Progenitor cell of endocrine pancreas (in vitro differentiated cells): ENCODE measurements at places on chromosomes 7 and 10.

DNA sequence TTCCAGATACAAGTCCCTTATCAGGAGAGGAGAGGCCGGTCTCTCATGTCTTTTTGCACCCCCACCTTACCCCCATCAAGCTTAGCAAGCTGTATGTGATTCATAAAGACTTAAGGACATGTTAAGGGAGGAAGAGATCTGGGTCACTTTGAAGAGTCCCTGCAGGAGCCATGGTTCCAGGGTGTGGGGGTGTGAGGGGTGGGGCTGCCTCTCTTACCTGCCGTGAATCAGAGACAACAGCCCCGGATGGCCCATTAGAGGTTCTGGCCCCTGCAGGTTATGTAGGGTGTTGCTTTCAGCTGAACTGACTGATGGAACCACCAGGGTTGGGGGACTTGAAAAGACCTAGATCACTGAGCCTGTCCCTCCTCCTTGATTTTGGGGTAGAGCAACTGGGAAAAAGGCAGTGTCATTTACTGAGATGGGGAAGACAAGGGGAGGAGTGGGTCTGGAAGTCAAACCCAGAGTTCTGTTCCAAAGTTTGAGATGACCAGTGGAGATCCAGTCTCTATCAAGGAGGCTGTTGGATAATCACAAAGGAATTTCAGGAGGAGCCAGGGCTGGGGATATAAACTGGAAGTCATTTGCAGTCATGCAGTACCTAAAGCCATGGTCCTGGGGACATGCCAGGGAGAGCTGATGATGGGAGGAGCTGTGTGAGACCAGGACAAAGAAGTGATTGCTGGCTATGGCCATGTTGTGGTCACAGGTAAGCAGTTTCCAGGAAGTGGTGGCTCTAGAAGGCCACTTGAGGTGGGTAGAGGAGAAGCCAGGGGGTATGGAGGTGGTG lies 23.1 kb downstream of the ADAMTS14 start:
- H3K27me3 ChIP-seq = peaks cover 13% of the 10 kb centered on the region
- no peak overlapping the region for H3K27ac ChIP-seq
- DNase-seq = no peak
- no peaks in the 10 kb centered on the region for H3K36me3 ChIP-seq

DNA sequence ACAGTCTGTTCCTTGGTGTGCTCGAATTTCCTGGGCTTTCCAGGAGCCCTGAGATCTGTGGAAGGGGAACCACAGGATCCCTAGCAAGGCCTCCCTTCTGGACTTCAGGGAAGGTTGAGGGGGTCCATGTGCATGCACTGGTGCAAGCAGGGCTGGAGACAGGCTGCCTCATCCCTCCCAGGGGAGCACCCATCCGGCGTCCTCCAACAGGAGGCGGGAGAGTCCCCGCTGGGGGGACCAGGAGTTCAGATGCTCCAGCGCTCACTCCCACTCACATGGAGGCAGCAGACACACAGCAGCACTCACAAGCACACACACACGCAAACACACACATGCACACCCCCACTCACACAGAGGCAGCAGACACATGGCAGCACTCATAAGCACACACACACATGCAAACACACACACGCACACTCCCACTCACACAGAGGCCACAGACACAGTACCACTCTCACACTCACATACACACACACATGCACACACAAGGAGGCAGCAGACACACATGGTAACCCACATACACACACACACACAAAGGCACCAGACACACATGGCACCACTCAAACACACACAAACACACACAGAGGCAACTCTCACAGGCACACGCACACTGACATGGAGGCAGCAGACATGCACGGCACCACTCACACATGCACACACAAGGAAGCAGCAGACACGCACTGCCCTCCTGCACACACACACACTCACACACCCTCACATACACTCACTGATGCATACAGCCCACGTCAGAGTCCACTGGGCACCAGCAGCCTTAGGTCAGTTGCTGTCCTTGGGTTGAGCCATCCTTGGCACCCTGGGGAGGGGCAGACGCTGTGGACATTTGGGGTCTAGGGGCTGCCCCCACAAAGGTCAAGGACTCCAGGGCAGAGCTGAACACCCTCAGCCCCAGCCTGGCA lies 247.0 kb upstream of the PPP2R2D start:
- H3K36me3 ChIP-seq = no peaks in the 10 kb centered on the region
- peaks cover 18% of the 10 kb centered on the region for H3K27me3 ChIP-seq
- no peak for DNase-seq
- H3K4me1 ChIP-seq = peaks cover 11% of the 10 kb centered on the region
- H3K27ac ChIP-seq = no peak overlapping the region

- H3K4me1 ChIP-seq = peaks cover 20% of the 10 kb centered on the region
- H3K27me3 ChIP-seq = no peaks in the 10 kb centered on the region
- H3K36me3 ChIP-seq = no peaks in the 10 kb centered on the region
- H3K27ac ChIP-seq = no peak overlapping the region
Observed at GRCh38 chr7:79308192-79308591, 145.3 kb downstream of the MAGI2 start.

DNA sequence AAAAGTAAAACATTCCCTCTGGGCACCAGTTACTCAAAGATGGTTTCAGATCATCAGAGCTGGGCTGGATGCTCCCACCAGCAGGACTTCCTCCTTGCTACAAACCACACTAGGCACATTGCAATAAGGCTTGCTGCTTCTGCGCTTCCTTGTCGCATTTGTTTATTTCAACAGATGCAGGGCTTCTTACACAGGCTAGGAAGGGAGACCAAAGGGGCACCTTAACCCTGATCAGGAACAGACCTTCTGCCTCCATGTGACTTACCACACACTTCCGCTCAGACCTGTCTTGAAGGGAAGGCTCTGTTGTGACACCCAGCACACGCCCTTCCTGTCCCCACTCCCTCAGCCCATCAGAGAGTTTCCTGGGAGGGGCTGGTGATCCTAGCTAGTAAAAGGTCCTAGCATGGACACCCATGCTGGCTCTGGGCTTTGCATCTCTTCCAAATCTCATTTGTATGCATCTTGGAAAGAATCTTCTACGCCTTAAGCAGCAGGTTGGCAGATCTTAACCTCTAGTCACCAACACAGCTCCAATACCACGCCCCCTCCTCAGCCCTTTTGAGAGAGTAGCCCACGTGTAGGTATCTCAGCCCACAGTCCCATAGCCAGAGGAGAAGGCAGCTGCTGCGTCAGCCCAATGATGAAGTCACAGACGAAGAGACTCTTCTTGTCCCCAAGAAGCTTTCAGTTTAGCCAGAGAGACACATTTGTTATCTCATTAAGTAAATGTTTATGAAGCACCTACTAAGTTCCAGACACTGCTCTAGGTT lies 47.1 kb upstream of the SVIL start:
- H3K36me3 ChIP-seq = peaks cover 50% of the 10 kb centered on the region
- DNase-seq = no peak
- H3K27me3 ChIP-seq = no peaks in the 10 kb centered on the region

GRCh38 chr10:47214520-47214919 lies 85.5 kb upstream of the GDF10 start:
- H3K4me3 ChIP-seq = no peak overlapping the region
- no peak for DNase-seq
- no peak overlapping the region for H3K27ac ChIP-seq
- peaks cover 2% of the 10 kb centered on the region for H3K27me3 ChIP-seq
- no peaks in the 10 kb centered on the region for H3K4me1 ChIP-seq

- no peaks in the 10 kb centered on the region for H3K27me3 ChIP-seq
- peaks cover 2% of the 10 kb centered on the region for H3K4me1 ChIP-seq
- no peak for DNase-seq
- H3K4me3 ChIP-seq = no peak overlapping the region
- H3K36me3 ChIP-seq = no peaks in the 10 kb centered on the region
Observed at GRCh38 chr7:11486271-11486670, 345.7 kb downstream of the THSD7A start.

DNA sequence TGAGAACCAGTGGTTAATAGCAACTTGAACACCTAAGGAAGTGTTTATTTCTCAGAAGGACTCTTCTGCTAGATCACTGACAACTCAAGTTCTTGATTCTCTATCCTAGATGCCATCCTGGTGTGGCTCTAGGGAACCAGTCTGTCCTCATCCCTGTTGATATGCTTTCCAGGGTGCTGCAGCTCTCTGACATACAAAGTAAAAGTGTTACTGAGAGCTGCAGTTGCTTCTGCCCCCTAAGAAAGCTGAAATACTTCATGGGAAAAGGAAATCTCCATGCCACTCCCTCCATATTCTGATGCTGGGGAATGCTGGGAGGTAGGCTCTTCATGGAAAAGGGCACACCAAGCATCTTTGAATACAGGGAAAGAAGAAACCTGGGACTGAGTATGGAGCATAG lies 168.1 kb downstream of the KLF6 start:
- H3K4me1 ChIP-seq = no peaks in the 10 kb centered on the region
- H3K27ac ChIP-seq = no peak overlapping the region
- no peaks in the 10 kb centered on the region for H3K36me3 ChIP-seq
- no peaks in the 10 kb centered on the region for H3K27me3 ChIP-seq
